NCI-H774 (cell line): ENCODE measurements at places on chromosomes 2 and 18.

- no peak for DNase-seq
Measured at GRCh38 chr18:57389271-57389670, 36.9 kb downstream of the ST8SIA3 start.

DNA sequence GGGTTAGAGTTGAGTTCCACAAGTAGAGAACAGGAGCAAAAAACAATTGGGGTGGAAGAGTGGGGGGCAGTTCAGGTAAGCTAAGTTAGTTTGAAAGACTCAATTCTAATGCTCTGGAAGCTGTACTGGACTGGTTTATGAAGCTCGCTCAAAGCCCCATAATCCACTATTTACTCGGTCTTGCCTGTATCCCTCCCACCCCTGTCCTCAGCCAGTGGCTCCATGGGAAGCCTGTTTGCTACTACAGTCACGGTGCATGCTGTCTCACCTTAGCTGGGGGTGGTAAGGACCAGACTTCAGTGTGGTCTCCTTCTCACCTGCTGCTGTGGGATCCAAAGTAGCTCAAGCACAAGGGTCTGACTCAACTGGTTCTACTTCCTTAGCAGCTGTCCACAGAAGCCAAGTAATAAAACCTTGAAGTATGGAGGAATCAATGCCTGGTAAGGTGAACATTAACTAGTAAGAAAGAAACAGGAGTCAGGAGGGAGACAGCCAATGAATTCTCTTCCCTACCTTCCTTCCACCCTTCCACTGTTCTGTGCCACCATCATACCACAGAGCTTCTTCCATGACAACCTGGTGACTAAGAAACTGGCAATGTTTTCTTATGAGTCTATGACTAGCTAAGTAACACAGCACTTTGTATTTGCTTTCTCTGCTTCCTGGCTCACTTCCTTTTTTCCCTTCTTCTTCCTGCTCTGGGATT, 230.8 kb downstream of the SRBD1 start:
- no peak for DNase-seq

DNA sequence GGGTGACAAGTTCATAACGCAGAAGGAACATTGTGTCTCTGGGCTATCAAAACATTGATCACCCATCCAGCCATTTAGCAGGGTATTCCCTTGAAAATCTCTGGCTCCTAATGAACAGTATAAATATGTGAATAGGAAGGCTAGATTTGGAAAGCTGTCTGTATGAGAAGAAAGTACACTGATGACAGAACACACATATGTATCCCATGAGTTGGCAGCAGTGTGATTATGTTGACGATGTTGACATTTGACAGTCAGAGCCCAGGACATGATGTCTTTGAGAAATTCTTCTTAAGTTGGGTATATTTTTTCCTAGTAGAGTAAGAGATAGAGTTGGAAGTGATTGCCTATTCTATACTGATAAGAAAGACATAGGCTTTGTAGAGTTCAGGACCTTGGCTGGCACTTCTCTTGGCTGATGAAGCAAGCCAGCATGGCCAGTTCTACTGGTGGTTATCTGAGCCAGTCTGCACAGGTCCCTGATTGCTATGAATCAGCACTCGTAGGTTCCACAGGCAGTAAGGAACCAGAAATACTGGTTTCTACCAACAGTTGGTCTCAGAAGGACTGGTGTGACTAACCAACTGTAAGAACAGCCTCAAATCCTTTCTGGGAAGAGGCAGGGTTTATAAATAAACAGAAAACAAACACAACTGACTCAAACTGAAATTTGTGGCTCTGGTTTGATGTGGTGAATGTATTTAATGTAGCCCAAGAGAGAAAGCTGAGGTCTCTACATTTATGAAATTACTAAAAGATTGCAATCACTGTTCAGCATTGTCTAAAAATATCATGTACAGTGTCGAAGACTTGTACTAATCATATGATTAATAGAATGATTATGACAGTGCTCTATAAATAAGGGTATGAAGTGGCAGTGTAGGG, 43.9 kb upstream of the RAPH1 start:
- DNase-seq, result peak; percentile 32

DNA sequence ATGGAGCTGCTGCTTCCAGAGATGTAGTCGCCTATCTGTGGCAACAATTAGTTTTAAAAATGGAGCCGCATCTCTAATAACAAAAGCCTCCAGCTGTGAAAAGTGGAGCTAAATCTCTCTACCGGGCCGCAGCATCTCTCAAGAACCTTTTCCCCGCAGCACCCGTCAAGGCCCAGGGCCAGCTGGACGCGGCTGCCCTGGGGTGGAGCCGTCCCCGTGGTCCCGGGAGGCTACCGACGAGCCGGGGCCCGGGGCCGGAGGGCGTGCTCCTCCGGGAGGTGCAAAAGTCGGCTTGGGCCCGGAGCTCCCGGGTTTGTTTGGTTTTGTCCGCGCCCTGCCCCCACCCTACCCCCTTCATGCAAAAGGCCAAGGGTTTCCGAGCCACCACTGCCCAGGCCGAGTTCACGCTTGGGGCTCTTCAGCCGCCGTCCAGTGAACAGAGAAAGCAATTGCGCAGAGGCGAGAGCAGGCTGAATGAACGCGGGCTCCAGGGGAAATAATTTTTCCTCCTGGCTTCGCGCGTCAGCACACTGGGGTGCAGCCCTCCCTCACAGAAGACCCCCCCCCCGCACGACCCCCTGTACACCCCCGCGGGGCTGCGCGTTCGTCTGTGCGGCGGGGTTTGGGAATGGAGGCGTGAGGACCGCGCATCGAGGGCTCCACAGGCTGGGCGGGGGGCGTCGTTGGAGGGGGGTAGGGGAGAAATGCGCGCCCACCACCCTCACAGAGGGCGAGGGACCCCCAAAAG, 557 bp upstream of the GREB1L start:
- peak; percentile 32 for DNase-seq

DNA sequence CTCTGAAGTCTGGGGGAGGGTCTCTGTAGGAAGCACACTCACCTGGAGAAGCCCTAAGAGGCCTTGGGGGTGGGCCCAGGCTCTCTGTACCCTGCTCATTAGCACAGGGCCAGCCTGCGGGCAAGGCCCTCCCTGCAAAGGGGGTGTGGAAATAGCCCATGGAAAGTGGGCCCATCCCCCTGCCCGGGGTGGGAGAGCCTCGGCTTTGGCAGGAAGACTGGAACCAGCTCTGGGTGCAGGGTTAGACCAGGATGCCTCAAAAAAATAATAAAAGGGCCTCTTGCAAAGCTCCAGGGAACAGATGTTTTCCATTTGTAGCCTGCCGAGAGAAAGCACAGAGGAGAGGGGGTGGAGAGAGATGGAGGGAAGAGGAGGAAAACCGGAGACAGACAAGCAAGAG, 98.7 kb downstream of the STPG4 start:
- no peak for DNase-seq

- DNase-seq, result no peak
Measured at GRCh38 chr2:238445409-238446190, 18.9 kb downstream of the ASB1 start.

GRCh38 chr2:218229239-218229638, 12.2 kb downstream of the ARPC2 start:
- DNase-seq, result no peak

DNA sequence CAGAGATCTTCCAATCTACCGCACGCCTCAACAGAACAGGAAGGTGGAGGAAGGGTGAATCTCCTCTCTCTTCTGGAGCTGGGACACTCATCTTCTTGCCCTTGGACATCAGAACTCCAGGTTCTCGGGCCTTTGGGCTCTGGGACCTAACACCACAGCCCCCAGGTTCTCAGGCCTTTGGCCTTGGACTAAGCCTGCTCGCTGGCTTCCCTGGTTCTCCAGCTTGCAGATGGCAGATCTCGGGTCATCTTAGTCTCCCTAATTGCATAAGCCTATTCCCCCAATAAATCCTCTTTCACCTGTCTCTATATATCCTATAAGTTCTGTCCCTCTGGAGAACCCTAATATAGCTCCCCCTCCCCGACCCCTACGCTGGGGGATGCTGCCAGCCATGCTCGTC, 14.8 kb downstream of the HS6ST1 start:
- DNase-seq, result no peak

DNA sequence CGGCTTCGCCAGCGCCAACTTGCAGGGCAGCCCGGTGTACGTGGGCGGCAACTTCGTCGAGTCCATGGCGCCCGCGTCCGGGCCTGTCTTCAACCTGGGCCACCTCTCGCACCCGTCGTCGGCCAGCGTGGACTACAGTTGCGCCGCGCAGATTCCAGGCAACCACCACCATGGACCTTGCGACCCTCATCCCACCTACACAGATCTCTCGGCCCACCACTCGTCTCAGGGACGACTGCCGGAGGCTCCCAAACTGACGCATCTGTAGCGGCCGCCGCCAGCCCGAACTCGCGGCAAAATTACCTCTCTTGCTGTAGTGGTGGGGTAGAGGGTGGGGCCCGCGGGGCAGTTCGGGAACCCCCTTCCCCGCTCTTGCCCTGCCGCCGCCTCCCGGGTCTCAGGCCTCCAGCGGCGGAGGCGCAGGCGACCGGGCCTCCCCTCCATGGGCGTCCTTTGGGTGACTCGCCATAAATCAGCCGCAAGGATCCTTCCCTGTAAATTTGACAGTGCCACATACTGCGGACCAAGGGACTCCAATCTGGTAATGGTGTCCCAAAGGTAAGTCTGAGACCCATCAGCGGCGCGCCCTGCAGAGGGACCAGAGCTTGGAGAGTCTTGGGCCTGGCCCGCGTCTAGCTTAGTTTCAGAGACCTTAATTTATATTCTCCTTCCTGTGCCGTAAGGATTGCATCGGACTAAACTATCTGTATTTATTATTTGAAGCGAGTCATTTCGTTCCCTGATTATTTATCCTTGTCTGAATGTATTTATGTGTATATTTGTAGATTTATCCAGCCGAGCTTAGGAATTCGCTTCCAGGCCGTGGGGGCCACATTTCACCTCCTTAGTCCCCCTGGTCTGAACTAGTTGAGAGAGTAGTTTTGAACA, 15.1 kb downstream of the HOXD3 start:
- DNase-seq, result no peak

GRCh38 chr2:120611961-120612360, 123.7 kb upstream of the GLI2 start:
- no peak for DNase-seq

- no peak for DNase-seq
Measured at GRCh38 chr2:221999717-222000116, 299.1 kb downstream of the PAX3 start.

DNA sequence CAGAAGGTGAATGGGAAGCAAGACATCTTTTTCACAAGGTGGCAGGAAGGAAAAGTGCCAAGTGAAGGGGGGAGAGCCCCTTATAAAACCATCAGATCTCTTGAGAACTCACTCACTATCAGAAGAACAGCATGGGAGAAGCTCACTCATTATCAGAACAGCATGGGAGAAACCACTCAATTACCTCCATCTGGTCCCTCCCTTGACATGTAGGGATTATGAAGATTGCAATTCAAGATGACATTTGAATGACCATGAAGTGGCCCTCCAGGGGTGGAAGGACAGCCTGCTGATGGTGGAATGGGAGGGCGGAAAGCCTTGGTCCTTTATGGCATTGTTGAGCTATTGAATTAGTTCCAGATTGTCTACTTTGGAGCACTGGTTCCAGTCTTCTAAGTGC, 413.0 kb upstream of the MEX3C start:
- DNase-seq, result no peak

DNA sequence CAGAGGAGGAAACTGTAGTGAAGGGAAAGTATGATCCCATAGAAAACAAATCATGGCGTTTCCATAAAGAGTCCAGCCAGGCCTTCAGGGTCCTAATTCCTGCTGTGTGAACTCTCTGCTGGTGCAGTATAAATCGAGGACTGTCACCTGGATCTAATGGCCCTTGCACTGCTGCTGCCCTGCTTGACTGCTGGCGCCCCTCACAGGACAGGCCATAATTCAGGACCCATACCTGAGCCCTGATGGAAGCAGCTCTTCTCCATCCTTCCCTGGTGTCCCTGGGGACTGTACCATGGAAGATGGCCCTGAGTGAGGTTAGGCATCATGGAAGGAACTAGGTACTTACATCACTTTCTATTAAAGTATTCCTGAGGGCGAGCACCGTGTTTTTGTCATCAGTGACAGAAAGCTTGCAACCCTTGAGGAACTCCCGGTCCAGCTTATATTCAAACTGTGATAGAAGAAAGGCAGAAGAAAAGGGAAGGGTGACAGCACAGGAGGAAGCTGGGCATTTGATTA, 116.9 kb downstream of the RIF1 start:
- no peak for DNase-seq

DNA sequence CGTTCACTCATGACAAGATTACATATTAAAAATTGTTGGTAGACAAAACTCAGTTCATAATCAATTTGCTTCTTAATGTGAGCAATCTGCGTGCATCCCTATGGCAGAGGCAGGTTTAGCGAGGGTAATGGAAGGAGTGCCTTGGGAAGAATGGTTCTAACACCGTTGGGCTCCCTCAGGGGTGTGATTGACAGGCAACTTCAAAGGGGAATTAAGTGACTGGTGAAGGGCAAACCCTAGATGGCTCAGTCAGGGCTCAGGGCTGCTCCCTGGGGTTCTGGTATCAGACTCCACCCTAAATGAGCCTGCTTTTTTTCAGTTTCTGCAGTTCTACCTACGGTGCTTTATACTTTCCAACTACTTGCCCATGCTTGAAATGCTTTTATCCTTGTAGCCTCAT, 419.5 kb upstream of the CELF4 start:
- DNase-seq, result no peak
